ENCODE measurements at places on chromosomes 3 and 15.

DNA sequence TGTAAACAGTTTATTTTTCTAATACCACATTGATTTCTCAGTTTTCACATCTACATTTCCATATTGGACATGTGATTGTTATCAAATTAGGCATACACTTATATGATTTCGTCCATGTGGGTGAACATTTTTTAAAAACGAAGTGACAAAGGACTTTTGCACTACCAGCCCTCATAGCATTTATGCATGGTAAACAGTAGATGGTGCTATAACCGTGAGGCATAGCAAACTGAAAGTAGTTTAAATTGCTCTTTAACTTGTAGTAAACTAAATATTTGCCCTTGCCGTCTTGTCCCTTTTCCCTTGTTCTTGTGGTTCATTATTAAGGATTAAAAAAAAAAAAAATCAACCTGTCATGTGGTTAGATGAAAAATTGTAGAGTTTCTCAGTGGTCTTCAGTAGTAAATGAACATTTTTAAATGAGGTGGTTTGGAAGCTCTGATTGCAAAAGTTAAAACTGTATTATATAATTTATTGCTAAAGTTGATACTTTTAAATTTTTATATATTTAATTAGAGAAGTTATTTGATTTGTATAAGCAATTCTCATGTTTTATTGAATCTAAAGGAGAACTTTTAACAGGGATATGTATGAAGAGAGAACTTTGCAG is 24.0 kb downstream of the STX19 start:
- DNase-seq, result no peak

DNA sequence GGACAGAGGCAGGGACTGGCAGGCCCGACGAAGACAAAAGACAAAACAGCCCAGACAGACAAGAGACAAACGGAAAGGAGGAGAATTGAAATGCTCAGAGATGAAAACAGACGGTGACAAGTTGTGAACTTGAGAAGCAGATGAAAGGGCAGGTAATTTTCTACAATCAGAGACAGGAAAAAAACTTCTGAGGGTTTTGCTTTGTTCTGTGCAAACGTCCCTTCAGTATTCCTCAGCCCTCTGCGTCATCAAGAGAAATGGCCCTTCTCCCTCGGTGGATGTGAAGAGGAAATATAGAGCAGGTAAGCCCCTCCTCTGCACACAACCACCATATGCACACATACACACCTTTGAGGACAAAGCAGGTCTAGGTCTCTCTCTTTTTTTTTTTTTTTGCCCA is 206.6 kb downstream of the UACA start:
- DNase-seq, result no peak

DNA sequence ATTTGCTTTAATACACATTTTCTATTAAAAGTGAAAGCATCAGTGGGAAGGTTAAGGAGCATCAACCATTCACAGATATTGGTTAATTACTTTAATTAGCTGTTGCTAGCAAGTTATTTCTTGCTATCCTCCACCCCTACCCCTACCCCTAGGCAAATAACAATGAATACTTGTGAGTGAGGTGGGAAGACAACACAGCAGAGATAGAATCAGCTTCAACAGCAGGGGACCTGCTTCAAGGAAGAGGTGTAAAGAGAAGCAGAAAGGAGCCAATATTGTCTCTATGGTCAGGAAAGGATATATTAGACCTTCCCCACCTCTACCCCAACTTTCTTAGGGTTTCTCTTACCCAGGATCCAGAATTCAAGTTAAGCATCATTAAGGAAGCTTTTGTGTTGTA is 149.4 kb downstream of the SNRK start:
- DNase-seq, result no peak

DNA sequence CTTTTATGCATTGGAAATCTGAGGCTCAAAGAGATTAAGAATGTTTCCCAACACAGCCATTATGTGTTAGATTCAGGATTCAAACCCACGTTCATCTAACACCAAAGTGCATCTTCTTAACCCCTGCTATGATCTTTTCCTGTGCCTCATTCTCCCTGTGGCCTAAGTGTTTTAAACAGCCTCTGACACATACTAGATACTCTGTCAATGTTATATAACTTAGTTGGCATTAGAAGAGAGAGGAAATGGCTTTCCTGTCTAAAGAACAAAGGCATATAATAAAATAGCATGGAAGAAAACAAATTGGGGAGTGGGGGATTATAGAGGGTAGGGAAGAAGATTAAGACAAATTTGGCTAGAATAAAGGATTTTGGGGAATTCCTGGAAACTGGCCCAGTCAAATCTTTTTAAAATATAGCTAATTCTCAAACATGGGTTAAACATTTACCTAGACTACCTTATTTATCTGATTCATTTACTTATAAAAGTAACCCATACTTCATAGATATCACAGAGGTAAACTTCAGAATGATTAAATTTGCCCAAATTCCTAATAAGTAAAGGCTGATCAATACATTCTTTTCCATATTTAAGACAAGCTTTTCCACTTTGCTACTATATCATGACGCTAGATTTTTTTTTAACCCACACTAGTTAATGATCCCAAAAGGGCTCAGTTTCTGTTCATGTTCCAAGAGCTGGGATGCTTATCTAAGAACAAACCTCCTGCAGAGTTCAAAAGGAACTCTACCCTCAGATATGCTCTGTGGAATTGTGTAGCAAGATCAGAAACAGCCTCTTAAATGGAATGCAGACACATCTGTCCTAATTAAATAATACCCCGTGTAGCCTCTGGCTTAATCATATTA is 122.9 kb upstream of the PTPRG start:
- DNase-seq, result no peak

DNA sequence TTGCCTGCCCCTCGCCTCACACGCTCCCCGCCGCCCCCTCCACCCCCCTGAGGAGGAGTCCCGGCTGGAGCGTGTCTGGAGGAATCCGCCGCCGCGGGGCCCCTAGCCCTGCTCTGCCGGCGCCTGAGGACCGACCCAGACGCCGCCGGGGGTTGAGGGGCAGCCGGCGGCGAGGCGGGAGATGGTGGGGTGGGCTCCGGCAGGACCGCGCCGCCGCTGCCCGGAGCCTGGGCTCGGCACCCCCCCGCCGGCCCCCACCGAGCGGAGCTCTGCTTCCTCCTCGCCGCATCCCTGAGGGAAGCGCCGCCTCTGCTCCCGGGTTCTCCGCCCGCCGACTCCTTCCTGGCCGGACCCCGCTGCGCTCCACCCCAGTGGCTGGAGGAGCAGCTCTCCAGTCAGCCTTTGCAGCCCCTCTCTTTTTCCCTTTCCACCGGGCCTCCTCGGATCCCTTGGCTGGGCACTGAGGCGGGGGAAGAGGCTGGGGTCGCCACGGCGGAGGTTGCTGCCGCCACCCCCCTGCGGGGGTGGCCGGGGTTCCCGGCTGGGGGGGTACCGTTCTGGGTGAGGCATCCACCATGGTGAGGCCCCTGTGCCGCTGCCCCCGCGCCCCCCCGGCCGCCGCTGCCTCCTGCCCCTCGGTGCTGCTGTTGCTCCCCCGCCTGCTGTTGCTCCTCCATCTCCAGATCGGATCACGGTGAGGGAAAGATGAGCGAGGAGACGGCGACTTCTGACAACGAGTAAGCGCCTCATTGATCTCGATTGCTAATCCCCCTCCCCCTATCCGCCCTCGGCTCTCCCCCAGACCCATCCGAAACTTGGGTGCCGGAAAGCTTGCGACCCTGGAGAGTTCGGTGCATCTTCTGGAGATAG is at the start of gene SPRED1:
Gene SPRED1 (plus strand): TSS at position 356 of the 870 bp plus-strand sequence. CDS start 350 bp downstream, at position 706.
- peak; percentile 13 for DNase-seq

DNA sequence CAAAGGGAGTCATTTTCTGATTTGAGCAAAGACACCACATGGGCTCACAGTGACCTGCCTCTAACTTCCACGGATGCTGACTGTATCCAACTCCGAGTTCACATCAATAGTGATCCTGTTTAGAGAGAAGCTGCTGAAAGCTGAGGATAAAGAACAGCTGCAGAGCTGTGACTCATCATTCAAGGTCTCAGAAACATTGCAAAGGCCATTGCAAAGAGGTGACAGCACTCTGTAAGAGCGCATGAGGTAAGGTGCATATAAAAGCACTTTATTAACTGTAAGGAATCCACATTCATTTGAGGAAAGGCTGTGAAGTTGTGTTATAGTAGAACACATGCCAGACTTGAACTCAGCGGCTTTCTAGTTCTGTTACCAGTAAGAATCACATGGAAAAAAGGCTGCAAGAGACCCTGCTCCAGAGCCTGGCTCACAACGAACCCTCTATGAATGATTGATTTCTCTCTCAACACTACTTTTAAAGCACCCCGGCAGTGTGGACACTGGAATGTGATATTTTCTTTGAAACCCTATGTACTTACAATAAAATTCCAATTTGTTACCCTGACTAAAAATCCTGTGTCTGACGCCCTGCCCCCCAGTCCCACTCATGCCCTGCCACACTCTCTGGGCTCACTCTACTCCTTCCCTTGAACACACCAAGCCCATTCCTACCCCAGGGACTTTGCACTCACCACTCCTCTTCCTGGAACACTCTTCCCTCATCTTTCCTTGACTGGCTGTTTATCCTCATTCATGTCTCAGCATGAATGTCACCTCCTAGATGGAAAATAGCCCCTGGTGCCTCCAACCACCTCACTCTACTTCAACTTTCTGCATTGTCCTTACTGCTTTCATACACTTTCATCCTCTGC is 111.2 kb downstream of the LSM3 start:
- no peak for DNase-seq

- peak; percentile 27 for DNase-seq
Measured at GRCh38 chr15:67064607-67065530, 533 bp upstream of the SMAD3 start.

- DNase-seq, result no peak
Measured at GRCh38 chr3:194689493-194689944, 3.8 kb downstream of the FAM43A start.

GRCh38 chr15:48592933-48593332 is 52.6 kb downstream of the FBN1 start:
- no peak for DNase-seq

GRCh38 chr3:177982034-177982433 is 554.2 kb upstream of the KCNMB2 start:
- DNase-seq, result no peak

DNA sequence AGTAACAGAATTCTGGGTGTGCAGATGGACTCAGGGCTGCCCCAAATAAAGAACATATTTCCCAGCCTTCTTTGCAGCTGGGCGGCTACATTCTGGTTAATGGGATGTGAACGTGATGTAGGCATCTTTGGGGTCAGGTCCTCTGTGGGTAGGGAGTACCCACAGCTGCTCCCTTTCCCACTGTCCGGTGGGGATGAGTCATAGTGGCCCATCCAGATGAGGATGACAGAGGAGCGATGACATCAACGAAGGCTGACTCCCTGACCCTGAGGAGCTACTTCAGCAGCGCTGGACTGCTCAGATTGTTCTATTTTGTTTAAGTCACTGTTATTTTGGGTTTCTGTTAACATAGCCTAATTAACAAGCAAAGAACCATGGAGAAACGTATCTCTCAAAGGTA is 38.0 kb downstream of the SRPRB start:
- no peak for DNase-seq

- DNase-seq, result no peak
Measured at GRCh38 chr3:21405671-21406667, 345.0 kb downstream of the ZNF385D start.

DNA sequence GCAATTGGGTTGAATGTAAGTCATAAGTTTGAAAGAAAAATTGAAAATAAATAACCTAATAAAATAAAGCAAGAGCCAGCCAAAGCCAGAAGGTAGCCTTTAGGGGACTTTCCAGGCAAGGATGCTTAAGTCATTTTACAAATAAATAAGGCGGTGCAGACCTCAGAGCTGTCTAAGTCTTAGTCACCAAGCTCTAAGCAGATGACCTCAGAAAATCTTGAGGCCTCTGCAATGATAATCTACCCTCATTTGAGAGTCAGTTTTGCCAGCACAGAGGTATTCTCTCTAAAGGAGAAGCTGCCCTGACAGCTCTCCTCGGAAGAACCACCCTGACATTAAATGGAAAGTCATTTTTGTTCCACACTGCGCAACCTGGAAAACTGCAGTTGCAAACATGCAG is 113.9 kb downstream of the OXNAD1 start:
- DNase-seq, result no peak

DNA sequence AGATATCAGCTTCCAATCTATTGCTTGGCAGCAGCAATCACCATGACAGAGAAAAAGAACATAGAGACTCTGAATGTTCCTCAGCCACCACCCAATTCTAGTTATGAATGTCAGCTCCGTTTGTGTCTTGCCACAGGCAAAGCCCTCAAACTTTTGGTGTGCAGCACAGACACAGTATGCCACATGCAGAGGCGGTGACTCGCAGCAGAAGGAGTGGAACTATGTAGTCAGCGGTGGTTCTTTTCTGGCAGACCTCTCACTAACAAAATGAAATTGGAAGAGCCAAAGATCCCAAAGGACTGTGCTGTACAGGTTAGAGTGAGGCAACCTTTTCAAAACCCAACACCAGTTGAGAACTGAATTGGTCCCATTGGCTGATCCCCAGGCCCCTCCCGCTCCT is 220.9 kb downstream of the SLC9A9 start:
- no peak for DNase-seq

DNA sequence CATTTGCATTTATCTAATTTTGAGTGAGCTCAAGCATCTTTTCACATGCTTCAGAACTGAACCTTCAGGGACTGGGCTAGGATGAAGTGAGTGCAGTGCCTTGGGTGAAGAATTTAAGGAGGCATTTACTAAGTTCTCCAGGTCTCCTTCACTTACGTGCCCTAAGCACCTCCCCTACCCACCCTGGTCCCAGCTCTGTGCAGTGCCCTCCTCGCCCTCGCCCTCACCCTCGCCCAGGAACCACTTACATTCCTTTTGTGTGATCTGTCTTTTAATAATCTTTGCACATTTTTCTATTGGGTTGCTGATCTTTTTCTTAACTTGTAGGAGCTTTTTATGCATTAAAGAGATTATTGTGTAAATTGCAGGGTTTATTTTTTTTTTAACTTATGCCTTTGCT is 322.6 kb downstream of the THSD4 start:
- no peak for DNase-seq

DNA sequence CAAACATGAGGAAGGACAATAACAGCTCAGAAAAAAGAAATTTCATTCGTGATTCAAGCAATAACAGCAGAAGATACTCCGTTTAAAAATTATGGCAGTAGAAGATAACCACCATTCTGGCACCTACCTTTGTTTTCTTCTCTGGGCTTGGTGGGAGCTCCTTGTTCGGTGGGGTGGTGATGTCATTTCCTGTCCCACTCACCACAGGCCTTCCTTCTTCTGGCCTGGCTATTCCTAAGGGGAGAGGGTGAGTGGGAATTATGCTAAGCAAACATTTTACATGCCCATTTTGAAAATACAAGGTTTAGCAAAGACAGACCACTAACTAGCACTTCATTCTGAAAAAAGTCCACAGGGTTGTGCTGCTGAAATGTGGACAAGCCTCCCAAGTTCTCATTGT is 74.4 kb downstream of the DHX30 start:
- no peak for DNase-seq

GRCh38 chr3:134808835-134809234 is 13.8 kb downstream of the EPHB1 start:
- no peak for DNase-seq
